ENCODE measurements at places on chromosomes 3 and 15.
A peak's percentile ranks its signal among the peaks of the same experiment; 100 is the strongest.

- DNase-seq: no peak
Observed at GRCh38 chr3:42088803-42089530, 2.2 kb upstream of the TRAK1 start.

GRCh38 chr15:60905587-60905986, 323.5 kb downstream of the RORA start:
- no peak for DNase-seq

- DNase-seq: no peak
Observed at GRCh38 chr3:195020921-195021320, 250.0 kb downstream of the XXYLT1 start.

- DNase-seq: no peak
Observed at GRCh38 chr3:42257007-42257406, 9.0 kb downstream of the CCK start.

GRCh38 chr15:28932361-28932760, 46.6 kb downstream of the APBA2 start:
- DNase-seq: no peak

- DNase-seq: no peak
Observed at GRCh38 chr15:88073391-88073691, 183.2 kb downstream of the NTRK3 start.

DNA sequence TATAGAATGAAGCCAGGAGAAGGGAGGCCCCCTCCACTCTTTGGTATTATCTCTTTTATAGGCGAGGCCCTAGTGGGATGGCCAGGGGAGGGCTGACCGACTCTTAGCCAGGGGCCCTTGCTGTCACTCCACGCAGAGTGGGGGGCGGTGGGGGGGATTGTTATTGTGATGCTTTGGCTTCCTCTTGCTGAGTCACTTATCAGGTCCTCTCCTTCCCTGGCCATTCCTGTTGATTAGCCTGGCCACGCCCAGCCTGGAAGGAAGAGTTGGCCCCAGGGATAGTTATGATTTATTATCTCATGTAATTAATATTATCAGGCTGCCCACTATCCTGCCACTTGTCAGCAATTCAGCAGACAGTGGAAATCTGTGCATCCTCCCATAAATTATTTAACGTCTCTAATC, 25.5 kb upstream of the SKOR1 start:
- no peak for DNase-seq

DNA sequence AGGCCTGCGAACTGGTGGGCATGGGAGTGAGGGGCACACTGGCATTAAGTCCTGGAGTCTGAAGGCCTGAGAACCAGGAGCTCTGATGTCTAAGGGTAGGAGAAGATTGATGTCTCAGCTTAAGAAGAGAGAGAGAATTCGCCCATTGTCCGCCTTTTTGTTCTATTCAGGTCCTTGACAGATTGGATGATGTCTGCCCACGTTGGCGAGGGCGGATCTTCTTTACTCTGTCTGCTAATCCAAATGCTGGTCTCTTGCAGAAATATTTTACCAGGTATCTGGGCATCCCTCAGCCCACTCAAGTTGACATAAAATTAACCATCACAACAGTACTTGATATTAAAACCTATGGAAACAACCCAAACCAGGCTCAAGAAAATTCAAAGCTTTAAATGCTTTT, 44.1 kb downstream of the MAP6D1 start:
- no peak for DNase-seq

DNA sequence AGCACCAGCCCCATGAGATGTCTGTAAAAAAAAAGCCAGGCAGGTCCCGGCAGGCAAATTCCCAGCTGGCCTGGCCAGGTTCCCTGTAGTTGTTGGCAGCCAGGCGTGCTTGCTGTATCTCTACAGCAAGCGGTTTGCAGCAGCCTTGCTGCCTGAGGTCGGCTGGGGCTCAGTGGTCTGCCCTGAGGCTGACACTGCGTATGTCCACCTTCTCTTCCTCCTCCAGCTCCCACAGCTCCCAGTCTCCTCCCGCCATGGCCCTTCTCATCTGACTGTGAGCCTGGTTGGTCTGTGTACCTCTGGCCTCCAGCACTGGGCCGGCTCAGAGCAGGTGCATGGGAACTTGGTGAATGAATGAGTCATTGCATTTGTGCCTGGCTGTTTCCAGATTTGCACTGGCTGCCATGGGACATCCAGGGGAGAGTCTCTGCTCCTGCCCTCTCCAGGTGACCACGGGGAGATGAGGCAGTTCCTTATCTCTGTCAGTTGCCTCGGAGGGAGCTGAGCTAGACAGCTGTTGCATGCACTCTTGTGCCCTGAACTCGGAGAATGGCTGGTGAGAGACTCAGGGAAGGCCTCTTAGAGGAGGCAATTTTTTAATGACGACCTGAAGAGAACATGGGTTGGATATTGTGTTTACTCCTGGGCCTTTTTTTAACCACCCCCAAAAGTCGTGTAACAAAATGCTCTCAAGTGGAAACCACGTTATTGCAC, 43.0 kb downstream of the SPSB4 start:
- peak; percentile 79 for DNase-seq

DNA sequence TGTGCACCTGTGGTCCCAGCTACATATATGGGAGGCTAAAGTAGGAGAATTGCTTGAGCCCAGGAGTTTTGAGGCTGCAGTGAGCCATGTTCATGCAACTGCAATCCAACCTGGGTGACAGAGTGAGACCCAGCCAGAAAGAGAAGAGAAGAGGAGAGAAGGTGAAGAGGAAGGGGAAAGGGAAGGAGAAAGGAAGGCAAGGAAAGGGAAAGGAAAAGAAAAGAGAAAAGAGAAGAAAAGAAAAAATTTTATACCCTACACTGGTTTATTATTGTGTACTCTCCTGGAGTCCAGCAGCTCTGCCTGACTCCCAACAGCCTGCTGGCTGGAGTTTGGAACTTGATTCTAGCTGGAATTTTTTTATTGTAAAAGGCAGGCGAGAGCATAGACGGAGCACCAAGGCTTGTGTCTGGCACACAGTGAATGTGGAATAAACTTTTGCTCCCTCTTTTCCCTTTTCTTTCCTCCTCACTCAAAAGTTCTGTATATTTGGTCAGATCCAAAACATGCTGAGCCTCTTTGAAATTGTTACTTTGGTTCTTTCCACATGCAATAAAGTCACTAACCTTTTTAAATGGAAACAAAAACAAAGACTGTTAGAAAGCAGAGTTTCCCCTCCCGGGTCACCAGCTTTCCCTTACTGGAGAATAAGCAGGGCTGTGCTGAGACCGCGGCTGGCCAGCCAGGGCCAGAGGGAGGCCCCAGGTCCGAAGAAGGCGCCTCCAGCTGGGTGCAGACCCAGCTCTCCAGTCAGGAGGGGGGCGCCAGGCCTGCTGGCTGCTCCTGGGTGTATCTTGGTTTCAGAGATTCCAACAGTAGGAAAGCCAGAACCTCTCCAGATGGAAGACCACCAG, 9.9 kb downstream of the THSD4 start:
- DNase-seq: no peak

DNA sequence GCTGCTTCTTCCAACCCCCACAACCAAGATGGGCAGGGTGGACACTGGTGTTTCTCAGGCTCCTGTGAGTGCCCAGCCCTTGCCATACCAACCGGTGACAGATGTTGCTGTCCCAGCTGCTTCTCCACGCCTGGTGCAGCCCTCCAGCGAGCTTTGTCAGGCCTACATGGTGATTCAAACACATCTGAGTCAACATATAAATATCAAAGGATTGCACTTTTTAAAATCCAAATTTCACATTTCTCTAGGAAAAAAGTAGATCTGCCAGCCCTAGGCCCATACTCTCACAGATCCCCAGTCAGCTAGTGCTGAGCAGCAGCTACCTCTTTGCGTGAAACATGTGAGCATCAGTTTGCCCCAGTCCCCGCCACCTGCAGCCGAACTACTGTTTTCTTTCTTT, 52.7 kb downstream of the RPN1 start:
- no peak for DNase-seq

GRCh38 chr15:47523681-47524475, 193.4 kb upstream of the SEMA6D start:
- DNase-seq: no peak

DNA sequence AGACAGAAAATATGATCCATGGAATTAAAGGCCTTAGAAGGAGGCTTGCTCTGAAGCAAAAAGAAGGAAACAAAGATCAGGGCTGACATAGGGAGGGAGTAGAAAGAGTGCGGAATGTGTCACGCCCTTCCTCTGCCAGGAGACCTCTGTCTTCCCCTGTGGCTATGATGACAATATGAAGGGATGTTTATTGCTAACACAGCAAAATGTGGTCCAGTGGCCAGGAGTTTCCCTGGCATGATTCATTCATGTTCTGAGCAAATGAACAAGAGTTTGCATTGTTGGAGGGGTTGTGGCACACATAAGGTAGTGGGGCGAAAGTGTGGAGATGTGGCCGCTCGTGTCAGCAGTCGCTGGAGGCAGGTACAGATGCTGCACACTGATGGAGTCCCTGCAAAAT, 169.4 kb downstream of the SHQ1 start:
- no peak for DNase-seq

DNA sequence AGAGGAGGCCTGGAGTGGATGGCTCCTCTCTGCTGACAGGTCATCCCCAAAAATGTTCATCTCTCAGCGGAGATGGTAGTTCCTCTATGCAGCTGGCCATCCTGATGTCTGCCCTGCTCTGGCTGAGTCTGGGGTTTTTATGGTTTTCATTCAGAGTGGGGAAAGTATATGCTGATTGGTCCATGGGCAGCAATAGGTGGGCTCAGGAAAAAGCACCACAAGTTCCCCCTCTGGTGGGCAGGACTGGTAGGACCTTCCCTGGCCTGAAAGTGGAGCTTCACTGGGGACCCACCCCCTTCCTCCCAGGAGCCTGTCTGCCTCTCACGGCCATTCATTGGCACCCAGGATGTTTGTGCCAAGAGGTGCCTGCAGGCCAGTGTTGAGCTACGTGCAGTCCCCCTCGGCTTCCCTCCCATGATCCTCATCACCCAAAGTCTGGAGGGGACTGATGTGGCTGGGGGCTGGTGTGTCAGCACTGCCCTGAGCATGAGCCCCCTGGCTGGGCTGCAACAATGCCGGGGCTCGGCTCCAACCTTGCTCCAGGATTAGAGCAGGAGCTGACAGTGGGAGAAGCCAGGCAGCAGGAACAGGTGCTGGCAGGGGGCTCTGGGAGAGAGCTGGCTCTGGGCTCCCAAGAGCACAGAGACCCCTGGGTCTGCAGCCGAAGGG, 13.1 kb upstream of the BLOC1S6 start:
- no peak for DNase-seq

- peak; percentile 81 for DNase-seq
Observed at GRCh38 chr15:81410318-81410753, 36.3 kb upstream of the TMC3 start.

DNA sequence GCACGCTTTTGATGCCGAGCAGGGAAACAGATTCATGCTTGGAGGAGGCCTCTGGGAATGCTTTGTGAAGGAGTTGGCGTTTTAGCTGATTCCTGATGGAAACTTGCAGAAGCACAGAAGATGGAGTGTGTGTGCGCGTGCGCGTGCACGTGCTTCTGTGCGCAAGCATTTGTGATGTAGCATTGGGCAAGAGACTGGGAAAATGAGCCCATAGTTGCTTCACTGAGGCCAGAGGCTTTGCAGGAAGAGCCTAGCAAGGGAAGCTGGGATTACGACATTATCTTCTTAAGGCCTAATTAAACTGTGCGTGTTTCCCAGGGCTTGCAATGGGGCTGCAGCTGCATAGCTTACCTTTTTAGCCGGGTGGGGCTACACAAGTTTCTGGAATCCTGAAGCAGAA, 18.1 kb upstream of the AGBL1 start:
- DNase-seq: no peak

DNA sequence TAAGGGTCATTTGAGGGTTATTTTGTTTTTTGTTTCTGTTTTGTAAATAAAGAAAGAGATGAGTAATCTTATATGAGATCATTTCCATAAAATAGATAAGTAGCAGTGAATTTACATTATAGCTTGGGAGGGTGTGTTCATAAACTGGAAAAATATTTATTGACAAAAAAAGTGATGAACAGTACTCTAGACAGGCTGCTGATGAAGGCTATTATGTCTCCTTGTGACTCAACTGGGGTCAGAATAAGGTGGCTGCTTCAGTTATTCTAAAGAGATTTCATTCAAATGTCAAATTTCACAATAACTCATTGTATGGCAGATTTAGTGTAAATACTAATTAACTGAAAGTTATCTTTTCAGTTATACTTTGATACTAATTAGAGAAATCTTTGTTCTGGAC, 251.1 kb upstream of the CMC1 start:
- DNase-seq: no peak

GRCh38 chr3:143810953-143811265, 37.4 kb downstream of the SLC9A9 start:
- no peak for DNase-seq

DNA sequence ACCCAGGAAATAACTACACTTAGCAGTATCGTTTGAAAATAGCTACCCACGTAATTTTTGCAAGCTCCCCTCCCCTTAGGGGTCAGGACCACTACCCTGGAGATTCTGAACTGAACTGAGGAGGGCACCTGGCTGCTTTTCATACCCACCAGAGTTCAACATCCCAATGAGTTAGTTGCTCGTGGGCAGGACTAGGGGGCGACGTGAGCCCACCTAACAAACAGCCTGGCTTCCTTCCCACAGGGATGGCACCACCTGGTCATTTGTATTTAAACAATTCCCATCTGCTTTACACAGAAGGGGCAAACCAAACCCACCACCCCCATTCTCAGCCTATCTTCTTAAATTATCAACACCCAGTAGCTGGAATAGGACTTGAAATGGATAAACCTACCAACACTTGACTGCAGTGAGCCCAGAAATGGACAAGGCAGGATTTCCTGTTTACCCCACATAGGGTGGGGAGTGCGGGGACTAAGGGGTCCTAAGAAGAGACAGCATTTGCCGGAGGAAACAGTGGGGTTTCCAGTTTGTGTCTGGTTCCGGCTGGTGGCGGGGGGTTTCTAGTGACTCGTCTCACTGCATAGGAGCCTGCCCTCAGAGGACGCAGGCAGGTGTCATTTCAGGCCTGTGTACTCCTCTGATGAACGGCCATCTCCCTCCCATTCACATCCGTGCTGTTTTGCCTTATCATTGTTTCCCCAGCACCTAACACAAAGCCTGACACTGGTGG, 11.6 kb upstream of the VGLL4 start:
- DNase-seq: no peak

- no peak for DNase-seq
Observed at GRCh38 chr15:25426896-25427610, 11.8 kb downstream of the UBE3A start.

- no peak for DNase-seq
Observed at GRCh38 chr15:23912191-23912590, 225.1 kb upstream of the NDN start.

GRCh38 chr3:51794206-51794605, 15.2 kb upstream of the IQCF6 start:
- no peak for DNase-seq

DNA sequence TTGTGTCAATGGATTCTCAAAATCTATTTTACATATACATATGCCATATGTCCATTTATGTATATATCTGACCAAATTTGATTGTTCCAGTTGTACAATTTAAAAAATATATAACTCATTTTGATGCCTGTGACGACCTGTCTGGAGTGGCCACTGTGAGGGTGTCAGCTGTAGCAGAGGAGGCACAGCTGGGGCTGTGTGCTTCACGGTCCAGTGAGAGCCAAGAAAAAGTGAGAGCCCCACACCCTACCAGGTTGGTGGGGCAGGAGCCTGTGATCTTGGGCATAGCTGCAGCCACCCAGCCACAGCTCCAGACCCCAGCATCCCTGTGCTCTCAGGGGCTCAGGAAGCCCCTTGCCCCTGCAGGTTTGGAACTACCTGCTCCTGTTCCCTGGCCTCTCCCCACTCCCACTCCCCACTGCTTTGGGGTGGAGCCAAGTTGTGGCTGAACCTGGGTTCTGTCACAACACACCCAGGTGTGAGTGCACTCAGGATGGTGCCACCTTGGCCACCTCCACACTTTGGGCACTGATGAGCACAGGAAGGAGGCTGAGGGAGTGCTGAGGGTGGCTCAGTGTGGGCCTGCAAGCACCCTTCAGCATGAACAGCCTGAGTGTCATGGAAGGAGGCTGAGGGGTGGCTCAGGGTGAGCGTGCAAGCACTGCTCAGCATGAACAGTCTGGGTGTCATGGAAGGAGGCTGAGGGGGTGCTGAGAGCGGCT, 161.1 kb upstream of the ROBO1 start:
- no peak for DNase-seq
